ENCODE measurements at places on chromosomes 12 and 14. TPM values are rescaled to one million over a fixed set of nuclear protein-coding genes. Genes with fewer than 3 reads are reported as not detected.

Gene DAO
- not detected for total RNA-seq

Gene CLEC7A
- total RNA-seq: 2.4 TPM

Gene FAM181A
- total RNA-seq: not detected

- DNase-seq: no peak
These were observed 26.9 kb downstream of the MANSC1 start for GRCh38 chr12:12323118-12323517.

DNA sequence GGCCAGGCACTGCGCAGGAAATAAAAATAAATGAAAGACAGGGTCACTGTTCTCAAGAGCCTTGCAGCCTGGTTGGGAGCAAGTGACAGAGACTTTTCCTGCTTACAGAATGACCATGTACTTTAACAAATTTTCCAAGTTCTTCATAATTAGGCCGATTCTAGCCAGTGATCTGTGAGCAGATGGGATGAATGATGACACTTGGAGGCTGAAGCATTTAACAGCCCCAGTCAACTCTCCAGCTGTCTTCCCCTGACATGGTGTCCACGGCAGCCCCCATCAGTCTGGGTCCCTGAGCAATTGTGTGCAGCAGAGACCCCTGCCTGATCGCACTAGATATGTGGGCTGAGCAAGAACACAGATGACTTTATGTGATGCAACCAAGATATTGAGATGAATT is 198.8 kb downstream of the NTF3 start:
- DNase-seq: no peak

DNA sequence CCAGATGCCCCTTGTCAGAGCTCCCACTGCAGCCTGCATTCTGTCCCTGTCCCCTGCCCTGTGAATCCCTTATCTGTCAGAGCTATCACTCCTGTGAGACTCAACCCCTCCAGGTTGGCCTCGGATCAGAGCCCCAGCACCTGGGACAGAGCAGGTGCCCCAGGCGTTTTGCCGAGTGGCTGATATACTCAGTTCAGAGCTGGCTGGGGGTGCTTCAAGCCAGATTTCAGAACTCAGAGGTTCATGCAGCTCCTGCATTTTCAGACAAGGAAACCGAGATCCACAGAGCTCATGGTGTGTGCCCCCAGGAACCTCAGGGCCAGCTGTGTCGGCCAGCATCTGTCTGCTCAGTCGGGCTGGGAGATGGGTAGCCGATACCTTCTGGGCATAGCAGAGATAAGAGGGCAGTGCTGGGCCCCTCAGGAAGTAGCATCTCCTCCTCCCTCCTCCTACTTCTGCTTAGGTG is 228.0 kb upstream of the RTL1 start:
- no peak for DNase-seq

DNA sequence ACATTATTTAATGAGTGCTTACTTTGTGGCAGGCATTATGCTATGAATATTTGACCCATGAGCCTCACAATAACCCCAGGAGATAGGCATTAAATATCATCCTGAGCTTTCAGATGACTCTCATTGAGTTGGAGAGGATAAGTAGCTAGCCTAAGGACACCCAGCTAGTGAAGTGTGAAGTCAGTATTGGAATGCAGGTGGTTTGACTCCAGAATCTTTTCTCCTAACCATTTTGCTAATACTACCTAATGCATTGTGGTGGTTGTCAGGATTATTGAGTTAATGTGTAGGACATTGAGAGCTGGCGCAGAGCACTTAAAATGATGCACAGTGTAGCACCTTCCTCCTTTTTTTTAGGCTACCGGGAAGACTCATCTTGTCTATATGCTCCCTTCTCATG is 3.8 kb upstream of the CDKL1 start:
- no peak for DNase-seq

DNA sequence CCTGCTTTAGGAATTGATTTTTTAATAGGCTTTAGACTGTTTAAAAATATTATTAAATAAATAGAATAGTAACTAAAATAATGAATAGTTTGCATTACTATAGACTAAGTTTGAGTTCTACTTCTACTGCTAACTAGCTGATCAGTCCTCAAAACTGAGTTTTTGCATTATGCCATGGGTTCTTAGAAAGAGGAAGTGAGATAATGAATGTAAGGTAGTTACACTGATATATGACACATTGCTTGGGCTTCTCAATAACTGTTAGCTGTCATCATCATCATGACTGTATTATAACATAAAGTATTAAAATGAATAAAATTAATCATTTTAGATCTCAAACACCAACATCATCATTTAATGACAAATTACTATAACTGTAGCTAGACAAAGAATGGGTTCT is 949.7 kb downstream of the TRHDE start:
- DNase-seq: no peak

- no peak for DNase-seq
These were observed 39.1 kb upstream of the STAB2 start for GRCh38 chr12:103547929-103548328.

- DNase-seq: peak; percentile 87
These were observed 36.3 kb downstream of the RIN3 start for GRCh38 chr14:92549859-92550230.
